ENCODE measurements at places on chromosomes 12 and 14.
A peak's percentile ranks its signal among the peaks of the same experiment; 100 is the strongest.

- DNase-seq: no peak
Measured at GRCh38 chr14:71541271-71541670, 391.0 kb upstream of the RGS6 start.

DNA sequence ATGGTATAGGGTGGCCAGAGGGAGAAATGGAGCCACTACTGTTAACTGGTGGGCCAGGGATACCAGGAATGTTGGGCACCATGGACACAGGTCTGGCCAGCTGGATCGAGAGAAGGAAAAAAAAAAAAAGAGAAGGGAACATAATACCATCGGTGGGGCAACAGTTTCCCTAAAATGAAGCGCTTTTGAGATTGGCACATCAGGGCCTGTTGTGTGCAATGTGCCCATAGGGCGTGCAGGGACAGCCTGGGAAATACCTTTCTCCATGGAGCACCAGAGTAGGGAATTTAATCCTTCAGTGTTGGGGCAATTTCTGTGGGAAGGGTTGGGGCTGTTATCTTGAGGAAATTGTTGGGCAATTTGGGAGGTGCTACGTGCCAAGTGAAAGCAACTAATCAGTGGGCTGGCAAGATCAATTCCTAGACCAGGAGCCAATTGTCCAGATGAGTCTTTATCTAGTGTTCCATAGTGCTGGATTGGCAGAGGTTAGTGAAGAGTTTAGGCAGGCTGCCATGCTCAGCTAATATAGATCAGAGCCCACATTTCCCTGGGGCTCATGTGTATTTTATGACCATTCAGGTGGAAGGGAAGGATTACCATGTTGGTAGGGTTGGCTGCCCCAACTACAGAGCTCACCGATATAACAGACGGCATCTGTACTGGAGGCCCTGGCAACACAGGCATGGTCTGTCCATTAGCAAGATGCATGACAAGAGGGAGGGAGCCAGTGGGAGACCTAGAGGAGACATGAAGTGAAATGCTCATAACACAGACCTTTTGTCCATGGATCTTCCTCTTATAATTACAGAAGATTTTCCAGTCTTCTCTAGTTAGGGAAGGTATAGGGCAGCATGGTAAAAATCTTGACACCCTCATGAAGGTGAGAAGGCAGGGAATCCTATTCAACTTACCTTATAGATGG lies 25.5 kb upstream of the NPFF start:
- DNase-seq: no peak

DNA sequence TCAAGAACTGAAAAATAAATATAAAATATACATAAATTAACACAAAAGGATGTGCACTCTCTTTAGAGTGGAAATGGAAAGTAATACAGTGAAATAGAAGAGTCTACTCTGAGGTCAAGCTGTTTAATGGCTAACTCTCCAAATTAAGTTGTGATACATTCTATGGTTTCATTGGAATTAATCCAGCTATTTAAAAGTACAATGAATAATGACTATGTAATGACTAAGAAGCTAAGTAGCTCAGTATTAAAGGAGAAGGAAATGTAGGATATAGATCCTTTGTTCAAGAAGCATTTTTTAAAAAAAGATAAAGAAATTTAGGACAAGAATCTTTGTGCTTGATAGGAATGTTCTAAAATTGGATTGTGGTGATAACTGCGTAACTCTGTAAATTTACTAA lies 85.3 kb downstream of the LRP6 start:
- no peak for DNase-seq

DNA sequence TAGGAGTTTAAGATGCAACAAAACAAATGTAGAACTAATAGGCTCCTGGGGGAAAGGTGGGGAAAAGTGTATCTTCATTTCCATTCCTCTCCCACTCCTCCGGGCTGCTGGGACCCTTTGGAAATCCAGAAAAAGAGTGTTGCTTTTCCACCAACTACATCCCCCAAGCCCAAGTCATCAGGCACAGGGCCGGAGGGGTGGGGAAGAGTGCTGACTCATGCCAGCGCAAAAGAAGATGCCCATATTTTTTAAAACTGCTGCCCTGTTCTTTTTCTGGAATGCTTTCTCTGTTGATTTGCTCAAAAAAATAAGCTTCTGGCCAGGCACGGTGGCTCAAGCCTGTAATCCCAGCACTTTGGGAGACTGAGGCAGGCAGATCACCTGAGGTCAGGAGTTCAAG lies 70.9 kb downstream of the TBK1 start:
- no peak for DNase-seq

GRCh38 chr14:87966816-87967215 lies 26.2 kb downstream of the GALC start:
- DNase-seq: no peak

DNA sequence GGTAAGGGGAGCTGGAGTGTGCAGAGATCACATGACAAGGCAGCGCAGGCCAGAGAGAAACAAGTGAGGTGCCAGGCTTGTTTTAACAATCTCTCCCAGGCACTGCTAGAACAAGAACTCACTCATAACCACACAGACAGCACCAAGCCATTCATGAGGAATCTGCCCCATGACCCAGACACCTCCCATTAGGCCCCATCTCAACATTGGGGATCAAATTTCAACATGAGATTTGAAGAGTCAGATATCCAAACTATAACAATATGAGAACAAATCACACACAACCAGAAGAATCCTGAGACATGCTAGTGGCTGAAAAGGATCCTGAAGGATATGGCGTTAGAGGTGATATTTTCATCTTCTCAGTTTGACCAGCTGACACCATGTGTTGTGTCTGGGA lies 21.9 kb downstream of the OR6J1 start:
- DNase-seq: no peak

DNA sequence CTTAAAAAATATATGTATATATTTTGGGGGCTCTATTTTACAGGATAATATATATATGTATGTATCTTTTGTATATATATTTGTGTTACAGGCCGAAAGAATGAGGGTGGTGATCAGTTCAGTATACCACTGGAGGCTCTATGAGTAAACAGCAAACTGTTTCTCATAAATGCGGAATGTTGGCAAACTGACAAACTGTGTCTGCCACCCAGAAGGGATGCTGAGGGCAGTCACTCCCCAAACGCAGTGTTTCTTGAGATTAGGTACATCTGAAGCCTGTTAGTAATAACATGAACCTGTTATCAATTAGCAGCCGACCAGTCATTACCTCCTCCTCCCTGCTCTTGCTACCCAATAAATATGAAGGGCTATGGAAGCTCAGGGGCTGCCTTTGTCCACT lies 20.8 kb downstream of the TNFAIP2 start:
- DNase-seq: no peak

DNA sequence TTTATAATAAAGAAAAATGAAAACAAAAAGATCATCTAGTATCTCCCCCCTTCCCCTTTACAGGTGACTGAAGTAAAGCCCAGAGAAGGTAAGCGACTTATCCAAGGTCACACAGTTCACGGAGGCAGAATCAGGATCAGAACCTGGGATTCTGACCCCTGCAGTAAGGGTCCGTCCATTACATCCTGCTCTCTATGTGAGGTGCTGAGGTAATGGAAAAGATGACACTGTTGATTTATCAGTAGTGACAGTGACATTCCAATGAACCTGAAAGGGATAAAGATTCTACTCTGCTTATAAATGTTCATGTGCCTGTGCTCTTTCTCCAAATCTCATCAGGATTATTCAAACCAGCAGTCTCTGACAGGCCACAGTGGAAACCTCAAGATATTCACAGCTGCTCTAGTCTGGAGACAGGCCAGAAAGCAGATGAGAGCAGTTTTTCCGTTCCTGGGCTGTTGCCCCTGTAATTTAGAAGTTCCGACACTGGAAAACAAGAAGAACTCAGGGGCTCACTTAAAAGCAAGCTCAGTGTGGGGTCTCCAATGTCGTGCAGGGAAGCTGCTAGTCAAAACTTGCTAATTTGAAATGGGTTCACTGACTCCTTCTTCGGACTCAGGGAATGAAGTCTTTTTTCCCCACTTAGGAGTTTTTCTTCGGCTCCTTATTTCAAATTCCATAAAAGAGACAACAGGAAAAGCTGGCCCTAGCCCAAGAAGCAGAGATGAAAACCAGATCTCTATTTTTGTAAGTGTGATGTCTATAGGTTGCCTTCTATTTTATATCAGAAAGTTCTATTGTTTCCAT lies 131.8 kb upstream of the EEA1 start:
- no peak for DNase-seq

- DNase-seq: no peak
Measured at GRCh38 chr14:64197996-64198395, 96.2 kb downstream of the ESR2 start.

- DNase-seq: no peak
Measured at GRCh38 chr14:87084908-87085307, 908.1 kb downstream of the GALC start.

- DNase-seq: no peak
Measured at GRCh38 chr12:5335069-5335468, 96.8 kb upstream of the NTF3 start.

DNA sequence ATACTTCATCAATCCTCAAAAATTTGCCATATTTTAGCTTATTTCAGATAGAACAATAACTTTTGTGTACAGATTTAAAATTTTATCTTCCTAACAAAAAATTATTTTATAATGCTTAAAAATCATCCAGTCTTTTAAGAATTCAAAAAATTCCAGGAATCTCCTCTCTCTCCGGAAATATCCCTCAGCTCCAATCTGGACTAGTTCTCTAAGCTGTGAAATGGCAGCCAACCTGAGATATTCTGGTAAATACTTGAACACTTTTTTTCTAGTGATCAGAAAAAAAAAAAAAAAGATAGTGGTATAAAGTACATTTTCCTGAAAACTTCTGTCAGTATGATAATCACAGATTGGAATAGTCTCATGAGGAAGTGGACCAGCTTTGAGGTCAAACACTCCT lies 57.6 kb downstream of the SSPN start:
- DNase-seq: no peak

GRCh38 chr14:74577247-74577947 lies 34.6 kb downstream of the LTBP2 start:
- DNase-seq: peak; percentile 80

DNA sequence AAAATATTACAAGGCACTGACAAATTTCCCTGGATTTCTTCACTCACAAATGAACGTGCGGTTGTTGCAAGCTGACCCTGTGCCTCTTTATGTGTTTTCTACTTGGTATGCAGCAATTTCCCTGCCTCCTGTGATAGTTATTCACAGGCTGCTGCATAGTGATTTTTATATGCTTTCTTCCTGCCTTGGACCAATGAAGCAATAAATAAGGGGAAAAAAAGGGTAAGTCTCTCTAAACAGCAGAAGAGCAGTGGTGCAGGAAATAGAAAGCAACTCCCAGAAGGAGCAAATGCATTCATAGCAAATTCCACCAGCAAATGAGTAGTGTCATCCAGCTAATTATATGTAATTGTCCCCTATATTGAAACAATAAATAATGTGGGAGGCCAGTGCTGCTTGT lies 737.9 kb downstream of the GALC start:
- DNase-seq: no peak

DNA sequence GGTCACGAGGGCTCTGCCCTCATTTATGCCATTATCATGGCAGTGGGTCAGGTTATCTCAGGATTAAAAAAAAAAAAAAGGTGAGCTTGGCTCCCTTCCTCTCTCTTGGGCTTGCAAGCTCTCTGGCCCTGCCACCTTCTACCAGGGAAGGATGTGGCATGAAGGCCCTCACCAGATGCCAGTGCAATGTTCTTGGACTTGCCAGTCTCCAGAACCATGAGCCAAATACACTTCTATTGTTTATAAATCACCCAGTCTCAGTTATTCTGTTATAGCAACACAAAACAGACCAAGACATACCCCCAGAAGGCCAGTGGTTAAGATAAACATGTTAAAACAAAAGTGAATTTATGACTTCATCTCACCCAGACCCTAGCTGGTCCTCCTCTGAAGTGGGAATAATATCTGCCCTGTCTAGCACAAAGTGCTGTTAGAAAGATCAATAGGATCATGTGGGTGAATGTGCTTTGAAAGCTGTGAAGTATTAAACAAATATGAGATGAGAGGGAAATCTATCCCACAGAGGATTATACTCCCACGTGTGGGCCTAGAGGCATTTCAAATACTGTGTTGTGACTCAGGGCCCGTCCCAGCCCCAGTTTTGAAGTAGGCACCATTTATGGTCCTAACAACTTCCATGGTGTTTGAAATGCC lies 88.6 kb downstream of the NINJ2 start:
- no peak for DNase-seq

- no peak for DNase-seq
Measured at GRCh38 chr14:38000340-38000739, 207.4 kb upstream of the SSTR1 start.

DNA sequence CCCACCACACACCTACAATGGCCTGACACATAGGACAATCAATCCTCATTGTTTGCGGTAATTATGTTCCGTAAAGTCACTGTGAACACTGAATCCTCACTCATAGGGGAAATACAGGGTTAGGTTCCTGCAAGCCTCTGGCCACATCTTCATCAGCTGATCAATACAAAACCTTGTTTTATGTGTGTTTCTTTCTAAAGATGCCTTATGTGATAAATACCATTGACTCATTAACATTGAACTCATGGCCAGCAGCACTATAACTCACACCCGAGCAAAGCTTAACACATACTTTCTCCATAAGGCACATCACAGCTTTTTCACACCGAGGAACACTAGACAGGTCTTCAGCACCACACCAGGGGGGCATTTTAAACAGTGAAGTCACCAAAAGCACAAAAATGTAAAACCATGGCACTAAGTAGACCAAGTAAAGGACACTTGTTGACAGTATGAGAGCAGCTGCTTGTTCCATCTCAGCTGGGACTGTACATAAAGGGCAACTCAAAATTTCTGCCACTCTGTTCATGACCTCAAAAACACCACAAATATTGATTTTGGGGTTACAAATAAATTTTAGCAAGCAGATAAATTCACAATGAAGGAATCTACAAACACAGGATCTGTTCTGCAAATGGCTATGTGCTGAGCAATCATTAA lies 60.5 kb downstream of the ESR2 start:
- no peak for DNase-seq

- DNase-seq: no peak
Measured at GRCh38 chr12:80715713-80716249, 931 bp upstream of the MYF5 start.

Measured in right atrium auricular region (tissue), 2 donors.